Stimulated activated CD4-positive, alpha-beta T cell treated with anti-CD3 and anti-CD28 coated beads, Interleukin-12 subunit alpha, Interleukin-12 subunit beta, amount 100 ng/mL, for 24 hours (primary cell): ENCODE measurements at places on chromosomes 5 and 9.

DNA sequence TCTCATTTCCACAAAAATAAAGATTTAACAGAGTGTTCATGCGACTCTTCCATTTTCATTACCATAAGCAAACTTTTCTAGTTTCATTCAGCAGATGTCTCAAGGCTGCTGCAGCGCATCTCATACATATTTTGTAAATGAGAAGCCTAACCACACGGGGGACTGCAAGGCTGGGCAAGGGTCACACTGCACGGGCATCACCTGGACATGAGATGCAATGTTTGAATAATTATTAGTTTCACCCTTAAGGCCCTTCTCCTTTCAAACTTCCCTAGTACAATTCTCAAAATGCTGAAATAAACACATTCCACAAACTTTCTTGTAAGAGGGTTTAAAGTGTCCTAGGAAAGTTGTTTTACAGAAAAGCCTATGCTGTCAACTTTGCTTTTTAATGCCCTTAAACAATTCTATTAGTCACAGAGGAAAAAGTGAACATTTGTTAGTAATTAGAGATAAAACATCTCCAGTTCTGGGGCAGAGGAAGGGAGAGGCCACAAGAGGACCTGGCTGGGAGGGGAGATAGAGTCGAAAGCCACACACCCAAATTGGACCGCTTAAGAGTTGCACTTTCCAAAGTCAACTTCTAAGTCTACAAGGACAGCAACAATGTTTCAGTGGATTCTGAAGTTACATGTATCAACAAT, 1.3 kb downstream of the DENND1A start:
- DNase-seq: no peak

DNA sequence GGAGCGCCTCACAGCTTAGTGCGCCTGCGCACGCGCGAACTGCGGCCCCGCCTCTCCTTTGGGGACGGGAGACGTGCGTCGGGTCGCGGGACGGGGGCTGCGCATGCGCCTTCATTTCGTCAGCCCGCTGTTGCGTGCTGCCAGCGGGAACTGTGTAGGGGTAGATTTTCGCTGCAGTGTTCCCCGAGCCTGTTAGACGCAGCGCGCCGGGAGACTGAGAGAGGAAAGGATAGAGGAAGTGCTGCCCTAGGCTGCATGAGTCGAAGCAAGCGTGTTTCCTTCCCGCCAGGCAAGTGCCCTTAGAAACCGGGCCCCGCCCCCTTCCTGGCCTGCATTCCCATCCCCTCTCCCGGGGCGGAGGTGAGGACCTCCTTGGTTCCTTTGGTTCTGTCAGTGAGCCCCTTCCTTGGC, 12.3 kb downstream of the ITGA1 start:
- peak; percentile 87 for DNase-seq

DNA sequence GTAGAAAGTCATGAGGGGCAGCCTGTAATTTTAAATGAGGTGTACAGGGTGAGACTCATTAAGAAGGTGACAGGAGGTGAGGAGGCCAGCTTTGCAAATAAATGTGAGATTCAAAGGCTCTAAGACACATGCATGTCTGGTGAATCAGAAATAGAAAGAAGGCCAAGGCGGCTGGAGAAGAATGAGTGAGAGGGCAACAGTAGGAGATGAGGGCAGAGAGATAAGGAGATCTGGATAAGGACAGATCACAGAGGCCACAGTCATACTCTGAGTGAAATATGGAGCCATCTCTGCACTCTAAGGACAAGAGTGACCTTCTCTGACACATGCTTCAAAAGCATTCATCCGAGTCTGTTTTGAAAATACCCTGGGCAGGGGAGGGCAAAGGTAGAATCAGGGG, 90.7 kb downstream of the RAD23B start:
- no peak for DNase-seq

DNA sequence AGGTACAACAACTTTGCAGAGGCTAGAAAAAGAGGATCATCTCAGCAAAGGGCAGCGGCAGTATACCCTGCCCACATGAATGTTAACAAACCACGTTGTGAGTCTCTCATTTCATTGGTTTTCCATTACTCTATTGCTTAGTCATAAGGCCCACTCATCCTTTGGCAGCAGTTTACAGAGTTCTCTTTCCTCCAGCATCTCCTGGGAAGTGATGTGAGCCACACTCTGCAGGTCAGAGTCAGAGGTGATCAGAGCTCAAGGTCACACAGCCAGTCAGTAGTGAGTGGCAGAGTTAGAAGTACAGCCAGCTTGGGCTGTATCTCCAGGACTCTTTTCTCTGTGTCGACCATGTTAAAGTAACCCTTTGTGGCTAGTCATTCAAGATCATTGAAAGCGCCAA, 599.6 kb upstream of the GRAMD2B start:
- no peak for DNase-seq

DNA sequence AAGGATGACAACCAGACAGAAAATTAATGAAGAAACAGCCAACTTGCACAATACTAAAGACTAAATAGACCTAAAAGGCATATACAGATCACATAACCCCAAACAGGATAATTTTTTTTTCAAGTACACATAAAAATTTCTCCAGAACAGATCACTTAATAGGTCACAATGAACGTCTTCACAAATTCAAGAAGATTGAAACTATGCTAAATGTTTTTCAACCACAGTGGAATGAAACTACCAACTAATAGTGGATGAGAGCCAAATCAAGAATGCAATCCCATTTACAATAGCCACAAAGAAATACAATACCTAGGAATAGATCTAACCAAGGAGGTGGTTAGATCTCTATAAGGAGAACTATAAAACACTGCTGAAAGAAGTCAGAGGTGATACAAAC, 145.8 kb downstream of the TMEM232 start:
- no peak for DNase-seq

DNA sequence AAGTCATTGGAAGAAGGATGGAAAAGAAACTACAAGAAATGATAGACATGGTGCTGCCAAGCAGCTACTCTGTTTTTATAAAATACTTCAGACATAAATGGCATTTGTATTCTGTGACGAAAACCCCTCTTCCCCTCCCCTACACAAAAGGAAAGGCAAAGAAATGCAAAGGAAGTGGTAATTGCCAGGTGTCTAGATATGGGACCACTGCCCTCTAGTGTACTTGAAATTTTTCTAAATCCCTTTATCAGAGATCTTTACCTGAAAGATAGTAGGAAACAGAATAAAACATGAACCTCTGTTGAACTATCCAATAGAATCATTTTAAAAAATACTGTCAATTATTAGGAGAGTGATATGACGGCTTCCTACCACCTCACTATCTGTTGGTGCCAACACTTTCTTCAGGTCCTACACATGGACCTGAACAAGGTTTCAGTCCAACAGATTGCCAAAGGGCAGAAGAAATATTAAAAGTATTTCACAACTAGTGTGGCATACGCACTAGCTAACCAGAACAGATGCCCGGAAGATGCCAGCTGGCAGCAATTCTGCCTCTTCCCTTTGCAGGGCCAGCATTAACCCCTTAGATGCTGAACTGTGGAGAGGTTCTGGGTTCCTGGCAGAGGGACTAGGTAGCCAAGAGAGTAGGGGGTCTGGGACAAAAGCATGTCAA, 104.1 kb downstream of the TSSK1B start:
- no peak for DNase-seq

GRCh38 chr5:94698197-94698596, 79.7 kb downstream of the SLF1 start:
- DNase-seq: no peak

DNA sequence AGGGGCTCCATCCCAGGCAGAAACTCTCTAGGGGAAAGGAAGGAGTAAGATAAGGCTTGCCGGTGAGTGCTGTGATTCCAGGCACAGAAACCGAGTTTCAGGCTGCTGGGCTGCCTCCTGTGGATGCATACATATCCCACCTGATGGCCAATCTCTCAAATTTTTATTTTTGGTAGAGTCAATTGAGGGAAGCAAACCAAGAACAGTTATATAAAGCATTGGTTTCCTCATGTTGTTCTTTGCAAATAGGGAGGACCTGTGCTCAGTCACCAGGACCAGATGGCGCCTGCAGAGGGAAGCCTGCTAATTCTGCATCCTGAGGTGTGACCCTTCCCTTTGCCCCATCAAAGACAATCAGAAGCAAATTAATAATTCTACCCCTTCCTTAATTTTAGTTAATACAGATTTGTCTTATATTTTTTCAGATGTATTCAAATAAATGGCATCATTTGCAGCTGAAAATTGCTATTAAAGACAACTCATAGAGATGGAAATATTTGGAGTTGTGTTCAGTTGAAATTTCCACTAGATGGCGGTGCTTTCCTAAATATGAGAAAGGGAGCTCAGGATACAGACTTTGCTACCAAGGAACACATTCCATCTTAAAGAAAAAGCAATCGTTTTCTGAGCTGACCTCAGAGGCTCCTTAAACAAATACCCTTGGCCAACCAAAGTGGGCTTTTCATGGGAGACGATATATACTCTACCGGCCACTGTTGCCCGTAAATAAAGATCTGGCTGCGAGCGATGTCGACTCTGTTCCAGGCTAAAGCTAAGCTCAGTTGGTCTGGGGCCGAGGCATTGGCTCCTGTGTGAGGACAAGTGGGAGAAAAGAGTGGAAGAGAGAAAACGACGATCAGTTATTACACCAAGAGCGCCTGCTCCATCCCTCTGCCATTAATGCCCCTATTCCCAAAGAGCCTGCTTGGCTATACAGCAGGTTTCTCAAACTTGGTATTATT, 225.7 kb upstream of the KLF9 start:
- no peak for DNase-seq

DNA sequence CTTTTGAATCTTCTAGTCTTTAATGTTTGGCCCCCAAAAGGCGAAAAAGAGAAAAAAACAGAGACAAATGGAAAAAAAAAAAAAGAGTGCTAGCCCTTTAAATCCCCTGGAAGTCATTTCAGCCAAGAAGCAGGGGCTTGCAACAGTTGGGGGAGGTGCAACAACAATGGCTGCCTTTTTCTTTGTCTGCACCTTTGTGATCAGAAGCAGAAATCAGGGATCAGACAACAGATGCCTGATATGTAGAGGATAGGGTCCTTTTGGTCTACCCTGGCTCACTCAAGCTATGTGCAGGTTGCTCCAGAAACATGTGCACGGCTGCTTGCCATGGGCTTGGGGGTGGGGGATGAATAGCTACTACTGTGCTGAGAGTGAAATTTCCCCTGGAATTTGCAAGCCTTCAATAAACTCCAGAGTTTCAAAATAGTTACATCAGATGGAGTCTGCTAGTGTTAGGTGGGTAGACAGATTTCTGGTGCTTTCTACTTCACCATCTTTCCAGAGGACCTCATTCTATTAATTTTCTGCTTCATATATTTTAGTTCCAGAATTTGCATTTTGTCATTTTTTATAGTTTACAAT, 150.9 kb downstream of the FGF18 start:
- DNase-seq: no peak

DNA sequence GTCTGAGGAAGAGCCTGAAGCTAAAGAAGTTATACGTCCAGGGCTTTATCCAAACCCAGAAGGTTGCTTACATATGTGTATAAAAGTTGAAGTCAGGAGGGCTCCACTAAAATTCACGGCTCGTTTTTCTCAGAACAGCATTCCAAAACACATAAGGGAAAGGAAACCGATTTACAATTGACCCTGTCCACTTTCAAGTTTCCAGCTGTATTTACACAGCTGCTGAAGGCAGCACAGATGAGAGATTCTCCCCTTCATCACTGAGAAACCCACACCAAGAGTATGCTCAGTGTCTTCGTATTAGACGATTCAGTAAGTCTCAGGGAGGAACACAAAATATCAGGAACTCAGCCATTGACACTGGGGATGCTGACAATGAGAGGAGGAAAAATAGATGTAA, 5.9 kb upstream of the NREP start:
- DNase-seq: no peak

DNA sequence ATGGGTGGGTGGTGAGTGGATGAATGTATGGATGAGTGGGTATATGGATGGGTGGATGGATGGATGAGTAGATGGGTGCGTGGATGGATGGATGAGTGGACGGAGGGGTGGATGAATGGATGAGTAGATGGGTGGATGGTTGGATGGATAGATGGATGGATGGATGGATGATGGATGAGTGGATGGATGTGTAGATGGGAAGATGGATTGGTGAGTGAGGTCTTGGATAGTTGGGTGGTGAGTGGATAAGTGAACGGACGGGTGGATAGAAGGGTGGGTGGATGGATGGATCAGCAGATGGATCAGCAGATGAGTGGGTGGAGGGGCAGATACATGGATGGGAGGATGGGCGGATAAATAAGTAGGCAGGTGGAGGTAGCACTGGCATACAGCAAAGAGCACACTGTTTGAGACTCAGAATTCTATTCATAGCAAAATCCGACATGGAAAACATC, 163.5 kb downstream of the C9orf50 start:
- no peak for DNase-seq

- DNase-seq: no peak
Measured at GRCh38 chr9:114266969-114267368, 55.9 kb upstream of the ORM1 start.

GRCh38 chr5:177478711-177479646, 5.5 kb upstream of the DBN1 start:
- no peak for DNase-seq

DNA sequence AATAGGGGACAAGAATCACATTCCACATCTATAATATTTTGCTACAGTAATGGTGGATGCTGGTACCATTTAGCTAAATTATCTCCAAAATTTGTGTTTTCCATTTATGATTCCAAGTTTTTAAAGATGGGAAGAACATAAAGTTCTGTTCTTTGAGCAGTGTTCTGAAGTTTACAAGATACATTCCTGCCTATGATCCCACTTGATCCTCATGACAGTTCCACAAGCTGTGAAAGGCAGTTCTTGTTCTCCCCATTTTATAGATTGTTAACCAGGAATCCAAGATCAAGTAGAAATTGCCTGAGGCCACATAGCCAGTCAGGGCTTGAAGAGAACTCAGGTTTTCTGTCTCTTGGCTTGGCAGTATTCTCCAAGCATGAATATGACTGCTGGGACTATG, 257.3 kb downstream of the NR3C1 start:
- DNase-seq: no peak

DNA sequence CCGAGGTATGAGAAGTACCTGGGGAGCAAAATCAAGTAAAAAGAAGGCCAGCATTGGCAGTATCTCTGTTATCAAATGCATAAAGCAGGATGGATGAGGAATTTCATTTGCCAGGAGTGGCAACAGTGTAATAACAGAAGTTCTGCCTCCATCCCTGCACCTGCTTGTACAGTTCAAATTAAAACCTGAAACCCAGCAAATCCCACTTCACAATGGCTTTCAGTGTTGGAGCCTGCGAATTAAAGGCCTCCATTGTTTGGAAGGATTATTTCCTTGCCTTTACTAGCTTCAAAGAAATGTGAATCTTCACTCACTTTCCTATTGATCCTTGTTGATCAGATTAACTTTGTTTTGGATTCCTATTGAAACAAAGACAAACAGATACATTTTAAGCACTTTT, 31.5 kb upstream of the IRX1 start:
- no peak for DNase-seq

GRCh38 chr5:81779916-81780266, 29.0 kb upstream of the SSBP2 start:
- no peak for DNase-seq

DNA sequence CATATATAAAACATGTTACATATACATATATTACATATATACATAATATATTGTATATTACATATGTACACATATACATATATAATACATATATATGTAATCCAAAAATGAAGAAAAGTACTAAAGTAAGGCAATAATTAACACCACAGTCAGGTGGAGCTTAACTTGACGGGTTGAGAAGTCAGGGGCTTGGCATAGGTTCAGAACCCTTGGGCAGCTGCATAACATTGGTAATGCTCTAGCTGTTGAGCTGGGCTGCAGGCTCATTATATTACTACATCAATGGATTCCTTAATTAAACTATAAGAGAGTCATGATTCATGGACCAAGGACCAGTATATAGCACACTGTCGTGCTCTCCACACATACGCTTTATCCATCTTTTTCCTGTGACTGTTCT, 435.2 kb upstream of the ADAMTS16 start:
- no peak for DNase-seq
